ENCODE measurements at places on chromosomes 6 and 20.

DNA sequence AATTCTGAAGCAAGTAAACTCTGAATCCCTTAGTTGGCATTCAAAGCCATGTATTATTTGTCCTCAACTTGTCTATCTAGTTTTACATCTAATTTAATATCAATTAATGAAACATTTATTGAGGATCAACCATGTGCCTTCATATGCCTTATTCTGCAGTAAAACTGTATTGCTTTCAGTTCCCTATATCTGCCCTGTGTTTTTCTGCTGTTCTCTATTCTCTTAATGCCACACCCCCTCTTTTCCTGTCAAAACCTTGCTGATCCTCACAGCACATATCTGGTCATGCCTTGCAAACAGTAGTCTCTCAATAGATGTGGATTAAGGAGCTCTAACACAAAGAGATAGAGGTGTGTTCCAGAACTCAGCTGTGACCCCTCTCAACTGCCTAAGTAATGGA lies 2.0 kb downstream of the FIG4 start:
- DNase-seq: no peak

DNA sequence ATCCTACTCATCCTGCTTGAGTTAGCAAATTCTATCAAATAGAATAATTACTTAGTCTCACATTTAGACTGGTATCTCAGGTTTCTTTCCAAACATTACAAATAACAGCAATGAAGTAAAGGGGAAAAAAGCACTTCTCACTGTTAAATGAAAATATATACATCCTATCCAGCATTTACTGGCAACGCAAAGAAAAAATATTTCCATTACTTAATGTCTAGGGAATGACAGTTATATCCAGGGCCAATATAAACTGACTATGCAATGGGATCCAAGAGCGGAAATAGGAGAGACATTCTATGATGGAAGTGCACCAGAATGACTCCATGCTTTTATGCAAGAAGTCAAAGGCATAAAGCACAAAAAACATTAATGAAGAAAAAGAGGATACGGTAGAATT lies 60.3 kb downstream of the ME1 start:
- DNase-seq: no peak

- no peak for DNase-seq
These were observed 11.4 kb upstream of the LOC128125822 start for GRCh38 chr6:63560801-63561287.

DNA sequence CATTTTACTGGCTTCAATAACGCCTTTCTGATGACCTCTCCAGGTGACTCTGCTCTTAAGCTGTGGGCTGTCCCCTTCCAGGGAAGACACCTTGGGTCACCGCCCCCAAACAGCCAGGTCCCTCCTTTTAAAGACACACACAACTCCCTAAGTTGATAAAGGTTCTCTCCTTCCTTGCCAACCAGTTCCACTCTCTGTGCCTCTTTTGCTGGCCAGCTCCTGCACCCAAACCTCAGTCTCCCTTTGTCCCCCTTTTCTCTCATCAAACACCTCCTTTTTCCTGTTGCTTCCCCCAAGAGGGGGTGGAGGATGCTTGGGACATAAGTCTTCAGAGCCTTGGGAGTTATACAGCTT lies 1.0 kb downstream of the NCOA6 start:
- peak; percentile 71 for DNase-seq

- no peak for DNase-seq
These were observed 8.0 kb downstream of the CDH22 start for GRCh38 chr20:46300281-46300680.

DNA sequence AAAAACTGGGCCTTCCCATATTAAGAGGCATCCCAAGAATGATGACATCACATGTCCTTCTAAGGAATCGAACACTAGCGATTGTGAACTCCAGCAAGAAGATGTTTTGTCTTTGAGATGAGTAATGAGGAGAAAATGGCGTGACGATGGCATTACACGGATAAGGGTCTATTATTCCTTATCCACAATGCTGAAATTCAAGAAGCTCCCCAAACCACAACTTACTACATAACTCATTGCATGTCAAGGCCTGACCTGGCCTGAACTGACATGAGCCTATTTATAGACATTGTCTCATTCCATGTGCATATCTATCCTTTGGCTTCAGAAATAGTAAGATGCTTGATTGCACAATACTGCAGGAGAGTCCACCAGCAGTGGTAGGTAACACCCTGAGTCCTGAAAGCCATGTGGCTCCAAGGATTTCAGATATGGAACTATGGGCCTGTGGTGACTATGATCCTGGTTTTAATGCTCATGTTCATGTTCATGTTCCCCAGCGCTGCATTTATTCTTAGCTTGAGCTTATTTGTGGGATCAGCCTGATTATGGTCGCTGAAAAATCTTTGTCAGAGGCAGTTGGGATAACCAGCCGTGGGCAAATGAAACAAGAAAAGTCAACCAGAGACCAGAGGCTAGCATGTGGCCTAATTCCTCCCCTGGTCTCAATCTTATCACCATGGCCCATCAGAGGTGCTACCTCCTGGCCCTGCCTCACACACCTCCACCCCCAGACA lies 183.2 kb upstream of the JARID2 start:
- no peak for DNase-seq

DNA sequence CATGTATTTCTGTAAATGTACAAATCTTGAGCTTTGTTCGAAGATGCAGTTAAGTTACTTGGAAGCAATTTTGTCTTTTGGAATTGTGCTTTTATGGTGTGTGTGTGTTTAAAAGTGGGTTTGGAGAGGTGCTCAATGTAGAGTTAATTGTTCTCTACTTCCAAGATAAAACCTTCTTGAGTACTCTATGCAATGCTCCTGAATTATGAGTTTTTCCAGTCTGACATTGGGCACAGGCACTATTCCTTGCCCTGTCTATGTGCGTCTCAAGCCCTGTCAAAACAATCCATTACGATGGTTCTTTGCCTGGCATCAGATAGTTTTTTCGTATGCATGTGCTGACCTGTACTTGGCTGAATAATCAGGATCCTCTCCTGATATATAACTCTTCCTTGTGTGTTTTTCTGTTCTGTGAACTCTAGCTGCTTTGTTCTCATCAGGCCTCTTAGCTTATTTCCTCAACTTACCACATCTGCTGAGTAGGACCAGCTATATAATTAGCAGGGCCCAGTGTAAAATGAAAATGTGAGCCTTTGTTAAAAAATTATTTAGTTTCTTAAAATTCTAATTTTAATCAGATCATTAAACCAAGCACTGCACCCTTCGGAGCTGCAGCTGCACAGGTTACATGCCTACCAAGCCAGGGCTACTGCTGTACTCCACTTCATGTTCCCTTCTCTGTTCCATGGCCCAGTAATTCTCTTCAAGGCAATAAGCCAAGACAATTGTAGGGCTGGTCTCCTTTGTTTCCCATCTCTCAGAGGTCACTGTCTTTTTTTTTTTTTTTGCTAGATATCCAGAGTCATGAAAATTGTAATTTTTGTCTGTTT lies 160.1 kb downstream of the ZFAND3 start:
- no peak for DNase-seq

GRCh38 chr6:920512-920911 lies 227.6 kb upstream of the EXOC2 start:
- no peak for DNase-seq

- DNase-seq: no peak
These were observed 11.8 kb downstream of the MYH7B start for GRCh38 chr20:34967421-34967820.

- DNase-seq: no peak
These were observed 23.1 kb upstream of the KCNB1 start for GRCh38 chr20:49505518-49505917.

GRCh38 chr6:149648148-149649145 lies at the start of gene KATNA1:
TSS of gene KATNA1 (minus strand) at chr6:149648714. CDS start at chr6:149638547, 10,167 bp downstream.
- DNase-seq: peak; percentile 68

- no peak for DNase-seq
These were observed 6.3 kb upstream of the PPP1R16B start for GRCh38 chr20:38799203-38799602.

- no peak for DNase-seq
These were observed 432.8 kb downstream of the CDC5L start for GRCh38 chr6:44820321-44820720.

DNA sequence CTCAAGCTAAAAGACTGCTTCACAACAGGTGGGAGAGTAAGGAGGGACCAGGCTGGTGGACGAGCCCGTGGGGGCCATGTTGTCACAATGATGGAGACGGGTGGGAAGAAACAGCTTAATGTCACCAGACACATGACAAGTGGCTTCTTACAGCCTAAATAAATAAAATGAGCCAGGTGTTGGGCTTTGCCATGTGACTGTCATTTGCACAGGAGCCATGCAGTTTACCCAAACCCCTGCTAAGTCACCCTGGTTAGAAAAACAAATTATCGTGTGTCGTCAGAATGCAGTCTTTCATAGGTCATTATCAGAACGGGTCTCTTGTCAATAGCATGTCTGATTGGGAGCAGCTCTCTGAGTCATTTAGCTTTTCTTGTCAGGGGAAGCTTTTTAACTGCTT lies 18.5 kb downstream of the BTBD3 start:
- DNase-seq: no peak

GRCh38 chr6:156862711-156863110 lies 85.5 kb downstream of the ARID1B start:
- no peak for DNase-seq

GRCh38 chr20:19981031-19981451 lies 36.1 kb upstream of the NAA20 start:
- DNase-seq: no peak

DNA sequence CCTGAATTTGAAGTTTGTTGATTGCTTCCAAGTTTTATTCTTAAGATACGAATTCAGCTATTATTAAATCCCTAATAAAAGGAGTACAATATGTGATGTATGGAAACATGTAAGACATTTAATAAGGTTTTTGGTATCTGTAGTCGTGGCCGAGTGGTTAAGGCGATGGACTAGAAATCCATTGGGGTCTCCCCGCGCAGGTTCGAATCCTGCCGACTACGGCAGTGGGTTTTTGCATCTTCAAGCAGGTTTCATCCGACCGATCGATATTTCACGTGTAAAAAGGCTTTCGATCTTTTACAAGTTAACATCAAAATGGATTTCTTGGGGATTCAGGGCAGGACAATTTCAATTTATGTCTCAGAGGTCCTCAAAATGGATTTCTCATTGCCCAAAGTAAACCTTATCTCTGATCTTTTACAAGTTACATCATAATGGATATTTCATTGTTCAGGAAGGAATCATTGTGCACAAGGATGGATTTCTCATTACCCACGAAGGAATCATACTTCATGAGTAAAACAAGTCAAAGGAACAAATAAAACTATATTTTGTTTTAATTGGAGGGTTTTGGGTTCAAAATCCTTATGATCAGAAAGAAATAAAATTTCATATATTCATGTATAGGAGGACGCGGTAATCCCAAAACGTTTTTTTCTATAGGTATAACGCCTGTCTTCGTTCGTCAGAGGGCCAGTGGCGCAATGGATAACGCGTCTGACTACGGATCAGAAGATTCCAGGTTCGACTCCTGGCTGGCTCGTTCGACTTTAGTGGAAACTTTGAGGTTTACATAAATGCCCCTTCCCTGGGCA lies 37.3 kb upstream of the BTN3A2 start:
- peak; percentile 49 for DNase-seq

DNA sequence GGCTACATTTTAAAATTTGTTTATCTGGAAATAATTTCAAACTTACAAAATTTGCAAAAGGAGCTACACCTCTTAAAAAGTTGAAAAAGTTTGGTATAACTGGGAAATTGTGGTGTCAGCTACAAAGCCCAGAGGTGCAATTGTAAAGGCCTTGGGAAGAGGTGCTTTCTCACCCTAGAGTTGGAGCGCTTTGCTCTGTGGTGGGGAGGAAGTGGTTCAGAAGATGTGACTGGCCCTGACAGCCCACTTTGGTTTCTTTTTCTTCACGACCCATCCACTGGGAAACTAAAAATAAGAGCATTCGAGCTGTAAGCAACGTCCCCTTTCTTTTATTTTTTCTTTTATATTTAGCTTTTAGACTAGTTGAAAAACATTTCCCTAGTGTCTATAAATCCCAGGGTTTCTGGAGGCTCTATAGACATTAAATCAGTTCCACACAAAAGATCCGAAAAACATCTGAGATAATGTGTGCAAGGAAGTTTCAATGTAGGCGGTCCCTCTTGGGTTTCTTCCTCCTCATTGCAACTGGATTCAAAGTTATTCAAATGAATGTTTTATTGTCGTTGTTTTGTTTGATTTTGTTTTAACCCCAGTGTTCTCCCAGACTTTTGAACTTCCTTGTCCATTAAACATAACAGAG lies 397.8 kb downstream of the KIF16B start:
- no peak for DNase-seq

GRCh38 chr20:61756966-61757677 lies 308.6 kb downstream of the TAF4 start:
- no peak for DNase-seq

DNA sequence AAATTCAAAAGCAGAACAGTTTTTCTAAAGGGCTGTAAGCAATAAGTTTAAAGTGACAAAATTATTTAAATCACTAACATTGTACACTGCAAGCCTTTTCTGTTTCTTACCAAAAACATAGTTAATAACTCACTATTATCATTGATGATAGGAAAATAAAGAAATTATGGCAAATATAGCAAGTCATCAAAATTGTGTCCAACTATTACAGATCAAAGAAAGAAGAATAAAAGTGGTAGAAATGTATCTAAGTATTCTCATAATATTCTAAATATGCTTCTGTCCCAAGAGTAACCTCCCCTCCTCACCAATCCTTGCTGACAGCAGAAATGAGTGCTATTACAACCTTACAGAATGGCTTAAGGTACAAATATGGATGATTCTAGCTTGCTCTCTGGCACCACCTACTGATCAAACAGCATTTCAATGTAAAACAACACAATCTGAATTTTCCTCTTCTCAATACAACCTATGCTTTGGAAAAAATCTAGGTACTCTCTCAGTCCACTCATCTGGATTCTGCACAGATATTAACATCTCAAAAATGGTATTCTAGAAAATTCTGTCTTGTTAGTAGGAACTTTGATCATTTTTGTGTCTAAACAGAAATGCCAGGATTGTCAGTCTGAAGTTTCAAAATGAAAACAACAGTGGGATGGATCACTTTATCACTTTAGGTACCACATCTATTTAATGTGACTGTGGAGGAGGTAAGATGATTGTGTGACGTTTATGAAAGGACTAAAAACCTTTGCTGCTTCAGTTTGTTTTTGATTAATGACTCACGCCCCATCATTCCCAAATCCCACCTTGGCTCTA lies 40.9 kb downstream of the ZFP64 start:
- no peak for DNase-seq

DNA sequence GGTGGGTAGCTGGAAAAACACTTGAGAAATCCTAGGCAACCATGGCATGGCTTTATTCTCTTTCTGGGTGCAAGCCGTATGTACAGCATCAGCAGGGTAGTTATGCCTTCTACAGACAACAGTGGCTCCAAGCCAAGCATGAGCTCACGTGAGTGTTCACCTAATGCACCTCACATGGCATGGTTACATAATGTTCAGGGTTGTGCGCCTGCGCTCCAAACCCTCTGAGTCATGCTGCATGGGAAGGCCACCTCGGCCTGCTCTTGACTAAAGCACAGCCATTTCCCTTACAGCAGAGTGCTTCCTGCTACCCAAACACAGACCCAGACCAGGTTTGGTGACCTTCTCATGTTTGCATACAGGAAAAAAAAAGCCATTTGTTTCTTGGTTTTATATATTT lies 96.2 kb downstream of the VIP start:
- DNase-seq: no peak

GRCh38 chr6:167882244-167882643 lies 55.5 kb downstream of the AFDN start:
- DNase-seq: no peak
